HFFc6 (cell line): ENCODE measurements at places on chromosomes 3 and 15. TPM values are rescaled to one million over a fixed set of nuclear protein-coding genes. Genes with fewer than 3 reads are reported as not detected.

Gene SPESP1
- 0.52 to 7.1 TPM (median 1.2 TPM) in 3 replicates for total RNA-seq

Gene SQOR
- 25.3 to 42.5 TPM (median 29.7 TPM) in 3 replicates for total RNA-seq

Gene GPR62
- total RNA-seq: 0.08 TPM in 1 of 3 replicates, not detected in the others

Gene SSR3
- total RNA-seq: 743 to 877 TPM (median 777 TPM) in 3 replicates

Gene BNC1
- 8.8 to 17.5 TPM (median 14.5 TPM) in 3 replicates for total RNA-seq

Gene PIF1
- 5.5 to 9.6 TPM (median 7.3 TPM) in 3 replicates for total RNA-seq

Gene ROPN1
- not detected in 3 replicates for total RNA-seq

Gene ABI3BP
- 12.4 to 22.3 TPM (median 15.1 TPM) in 3 replicates for total RNA-seq

Gene GXYLT2
- 2.6 to 3.8 TPM (median 2.7 TPM) in 3 replicates for total RNA-seq

Gene NMNAT3
- total RNA-seq: 0.05 TPM in 1 of 3 replicates, not detected in the others

Gene SAMMSON
- total RNA-seq: not detected in 3 replicates

Gene TRPM1
- 0.18 TPM in 1 of 3 replicates, not detected in the others for total RNA-seq

Gene DNAH12
- 0.05 to 0.15 TPM (median 0.07 TPM) in 3 replicates for total RNA-seq

Gene GOLGA6L10
- 0.54 and 0.68 TPM in 2 replicates for total RNA-seq

Gene CPA3
- 0.22 to 1.4 TPM (median 0.41 TPM) in 3 replicates for total RNA-seq

Gene RBPMS2
- total RNA-seq: 0.12 TPM in 1 of 3 replicates, not detected in the others
